ENCODE measurements at places on chromosomes 16 and 17.

DNA sequence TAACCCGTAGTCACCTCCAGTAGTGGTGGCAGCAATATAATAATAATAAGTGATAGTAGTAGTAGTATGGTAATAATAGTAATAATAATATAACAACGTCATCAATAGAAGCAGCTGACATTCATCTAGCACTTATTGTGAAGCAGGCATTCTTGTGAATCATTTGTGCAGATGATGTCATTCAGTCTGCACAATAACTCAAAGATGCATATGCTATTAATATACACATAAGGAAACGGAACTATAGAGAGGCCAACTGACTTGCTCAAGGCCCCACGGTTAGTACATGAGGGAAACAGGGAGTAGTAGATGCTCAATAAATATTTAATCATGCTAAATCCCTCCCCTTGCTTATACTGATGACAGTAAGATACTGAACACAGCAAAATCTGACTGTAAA, 35.4 kb upstream of the GAN start:
- DNase-seq: no peak

DNA sequence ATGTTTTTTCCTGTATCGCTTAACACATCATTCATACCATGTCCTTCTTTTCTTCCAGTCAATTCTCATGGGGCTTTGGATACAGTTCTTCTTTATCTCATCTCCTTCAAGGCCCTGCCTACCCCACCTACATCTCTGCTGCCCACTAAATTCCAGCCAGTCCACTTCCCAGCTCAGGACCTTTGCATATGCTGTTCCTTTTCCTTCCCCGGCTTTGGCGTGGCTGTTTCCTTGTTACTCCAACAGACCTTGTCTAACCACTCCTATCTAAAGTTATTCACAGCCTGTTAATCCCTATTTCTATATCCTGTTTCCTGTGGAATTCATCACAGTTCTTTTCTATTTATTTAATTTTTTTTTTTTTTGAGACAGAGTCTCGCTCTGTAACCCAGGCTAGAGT, 6.6 kb upstream of the STAT3 start:
- DNase-seq: no peak

GRCh38 chr17:9074131-9074530, 52.8 kb downstream of the NTN1 start:
- DNase-seq: no peak

DNA sequence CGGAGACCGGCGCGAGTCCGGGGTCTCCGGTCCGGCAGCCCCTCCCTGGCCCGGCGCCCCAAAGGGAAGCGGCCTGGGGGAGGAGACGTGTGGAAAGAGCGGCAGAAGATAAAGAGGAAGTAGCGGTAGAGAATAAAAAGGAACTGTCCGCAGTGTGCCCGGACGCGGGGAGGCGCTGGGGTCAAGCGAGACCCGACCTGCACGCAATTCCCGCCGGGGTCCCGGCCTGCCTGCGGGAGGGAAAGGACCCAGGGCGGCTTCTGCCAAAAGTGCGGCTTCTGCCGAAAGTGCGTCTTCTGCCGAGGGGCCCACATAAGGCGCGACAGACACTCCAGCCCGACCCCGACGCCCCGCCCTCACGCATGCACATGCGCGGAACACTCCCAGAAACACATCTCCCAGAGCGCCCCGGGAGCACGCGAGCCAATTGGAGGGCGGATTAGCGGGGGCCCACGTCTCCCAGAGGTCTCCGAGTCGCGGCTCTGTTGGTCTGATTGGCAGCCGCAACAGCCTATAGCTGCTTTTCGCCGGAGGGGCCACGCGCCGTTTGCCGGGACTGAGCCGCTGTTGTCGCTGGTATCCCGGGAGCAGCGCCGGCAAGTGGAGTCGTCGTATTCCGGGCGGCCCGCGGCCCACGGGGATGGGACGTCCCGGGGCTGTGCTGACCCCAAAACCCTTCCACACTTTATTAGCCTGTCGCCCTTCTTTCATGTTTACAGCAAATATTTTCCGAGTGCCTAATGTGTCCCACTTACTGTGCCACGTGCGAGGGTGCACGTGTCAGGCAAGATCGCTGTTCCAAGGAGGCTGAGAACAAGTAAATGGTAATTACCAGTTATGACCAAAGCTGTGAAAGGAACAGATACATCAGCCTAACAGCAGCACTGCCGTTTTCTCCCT, 8.0 kb upstream of the MEFV start:
- DNase-seq: peak; percentile 90

GRCh38 chr17:36773039-36773438, 164.2 kb upstream of the LHX1 start:
- no peak for DNase-seq

- DNase-seq: no peak
Observed at GRCh38 chr17:48579760-48580554, 1.8 kb upstream of the HOXB4 start.

DNA sequence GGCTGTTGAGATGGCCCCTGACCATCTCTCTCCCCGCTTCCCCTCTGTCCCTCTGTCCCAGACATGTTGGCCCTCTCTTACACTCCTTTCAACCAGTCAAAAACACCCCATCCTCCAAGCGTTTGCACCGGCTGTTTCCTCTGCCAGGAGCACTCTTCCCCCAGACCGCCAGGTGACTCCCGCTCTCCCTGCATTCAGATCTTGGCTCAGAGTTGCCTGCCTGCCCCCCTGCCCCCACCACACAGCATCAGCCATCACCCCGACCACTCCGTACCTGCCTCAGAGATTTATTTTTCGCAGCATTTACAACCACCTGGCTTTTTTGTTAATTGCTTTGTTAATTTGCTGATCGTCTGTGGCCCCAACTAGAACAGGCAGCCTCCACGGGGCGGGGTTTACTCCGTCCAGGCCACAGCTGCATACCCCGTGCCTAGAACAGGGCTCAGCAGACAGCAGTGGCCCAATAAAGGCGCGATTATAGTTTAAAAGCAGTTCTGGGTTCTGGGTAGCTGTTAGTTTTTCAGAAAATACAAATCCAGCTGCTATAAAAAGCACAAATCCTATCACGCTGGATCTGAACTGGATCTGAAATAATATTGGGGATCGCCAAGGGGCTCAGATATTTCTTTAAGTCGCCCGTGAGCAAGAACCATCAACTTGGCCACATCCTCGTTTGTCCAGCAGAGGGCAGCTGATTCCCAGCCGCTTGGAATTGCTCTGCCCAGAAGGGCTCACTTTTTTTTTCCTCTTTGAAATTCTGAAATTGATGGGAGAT, 173.6 kb downstream of the IRF8 start:
- peak; percentile 20 for DNase-seq

All from NCI-H226 (cell line).